ENCODE measurements at places on chromosomes 6 and 20. TPM values are rescaled to one million over a fixed set of nuclear protein-coding genes. Genes with fewer than 3 reads are reported as not detected.

Gene ZSCAN12
- total RNA-seq: 5.3 TPM

Gene ADGRF5
- total RNA-seq: 80.0 TPM

Gene HLA-DQB1
- total RNA-seq: not detected

Gene LTB
- total RNA-seq: 3.9 TPM

Gene MBOAT1
- total RNA-seq: 3.3 TPM

Gene EEF1A2
- 5.6 TPM for total RNA-seq

Gene DEFB125
- total RNA-seq: not detected
